ENCODE measurements at places on chromosomes 13 and 19.

DNA sequence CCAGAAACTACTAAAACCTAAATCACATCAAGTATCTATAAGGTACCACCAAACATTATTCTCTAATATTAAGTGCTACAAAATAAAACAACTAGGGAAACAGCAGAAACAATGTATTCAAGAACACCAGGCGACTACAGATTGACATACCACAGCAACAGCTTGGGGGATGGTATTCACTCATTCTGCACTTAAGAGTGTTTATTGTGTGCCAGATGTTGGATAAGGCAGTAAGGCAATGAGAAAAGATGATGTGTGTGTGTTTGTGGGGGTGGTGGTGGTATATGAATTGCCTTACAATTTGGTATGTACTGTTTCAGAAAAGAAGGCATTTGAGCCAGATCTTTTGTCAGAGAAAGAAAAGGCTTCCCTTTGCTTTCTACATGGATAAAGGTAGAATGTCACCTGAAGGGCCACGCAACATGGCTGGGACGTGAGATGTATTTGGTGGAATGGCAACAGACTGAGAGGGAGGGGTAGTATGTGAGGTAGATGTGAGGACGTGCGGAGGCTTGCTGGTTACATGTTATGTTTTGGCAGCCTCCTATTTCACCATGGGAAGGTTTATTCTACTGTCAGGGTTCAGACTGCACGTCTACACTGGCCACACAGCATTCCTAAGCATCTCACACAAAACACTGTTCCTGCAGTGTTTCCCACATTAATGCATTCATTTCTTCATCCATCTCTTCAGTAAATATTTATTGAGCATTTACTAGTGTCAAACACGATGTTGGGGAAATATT is 300.7 kb downstream of the KLF12 start:
- DNase-seq = no peak

- DNase-seq = no peak
These were observed 11.8 kb downstream of the VSTM2B start for GRCh38 chr19:29537601-29538000.

DNA sequence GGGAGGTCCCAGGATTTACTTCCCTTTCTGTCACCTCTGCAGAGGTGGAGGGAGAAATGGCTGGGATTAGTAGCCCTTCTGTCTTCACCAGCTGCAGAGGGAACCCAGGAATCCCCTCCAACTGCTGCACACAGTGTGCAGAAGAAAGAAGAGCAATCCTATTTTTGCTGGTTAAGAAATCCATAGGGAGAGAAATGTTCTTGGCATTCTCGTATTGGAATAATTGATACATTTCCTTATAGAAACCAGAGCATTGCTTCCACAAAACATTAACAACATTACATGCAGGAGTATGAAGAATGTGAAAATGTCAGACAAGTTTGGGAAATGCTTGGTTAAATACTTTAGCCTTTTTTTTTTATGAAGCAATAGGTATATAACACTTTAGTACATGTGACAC is 48.3 kb upstream of the KLF12 start:
- no peak for DNase-seq

DNA sequence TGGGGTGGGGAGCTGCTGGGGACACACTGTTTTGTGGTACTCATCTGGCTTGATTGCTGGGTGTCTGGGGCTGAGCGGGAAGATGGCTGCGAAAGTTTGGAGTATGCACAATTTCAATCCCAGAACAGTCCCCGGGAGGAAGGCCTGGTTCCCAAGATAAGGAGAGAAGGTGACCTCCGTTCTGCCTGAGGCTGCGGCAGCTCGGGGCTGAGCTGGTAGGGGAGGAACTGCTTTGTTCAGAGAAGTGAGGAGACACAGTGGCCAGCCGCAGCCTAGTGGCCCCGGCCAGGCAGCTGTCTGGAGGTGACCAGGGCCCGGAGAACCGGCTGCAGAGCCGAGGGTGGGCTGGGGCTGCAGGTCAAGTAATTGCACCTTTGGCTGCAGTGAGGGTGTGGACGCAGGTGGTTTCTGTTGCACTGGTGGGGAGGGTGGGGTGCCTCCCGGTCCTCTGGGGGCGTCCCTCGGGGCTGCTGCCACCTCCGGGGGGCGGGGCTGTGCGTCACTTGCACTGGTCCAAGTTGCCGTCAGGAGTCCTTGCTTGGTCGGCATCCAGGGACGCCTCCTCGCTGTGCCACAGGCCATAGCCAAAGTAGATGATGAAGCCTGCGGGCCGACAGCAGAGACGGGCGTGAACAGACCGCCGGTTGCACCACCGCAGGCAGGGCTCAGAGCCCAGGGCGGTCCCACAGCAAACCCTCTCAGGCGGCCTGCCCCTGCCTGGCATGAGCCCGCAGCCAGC is 81.3 kb downstream of the SLC7A1 start:
- no peak for DNase-seq

DNA sequence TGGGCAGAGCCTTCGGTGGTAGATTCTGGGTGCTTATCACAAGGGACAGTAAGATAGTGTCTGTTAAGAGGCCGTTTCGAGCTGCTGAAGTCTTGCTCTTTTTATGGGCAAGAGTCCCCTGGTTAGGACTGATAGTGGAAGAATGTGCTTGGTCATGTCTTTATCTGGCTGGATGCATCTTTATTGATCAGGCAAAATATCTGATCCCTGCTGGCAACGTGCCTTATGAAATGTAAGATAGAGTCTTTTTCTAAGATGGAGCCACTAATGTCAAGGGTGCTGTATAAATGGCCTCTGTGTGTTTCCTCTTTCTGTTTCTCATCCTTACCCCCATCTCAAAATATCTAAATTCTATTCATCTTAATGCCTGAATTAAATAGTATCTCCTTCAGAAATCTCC is 53.3 kb downstream of the MYO16 start:
- no peak for DNase-seq

DNA sequence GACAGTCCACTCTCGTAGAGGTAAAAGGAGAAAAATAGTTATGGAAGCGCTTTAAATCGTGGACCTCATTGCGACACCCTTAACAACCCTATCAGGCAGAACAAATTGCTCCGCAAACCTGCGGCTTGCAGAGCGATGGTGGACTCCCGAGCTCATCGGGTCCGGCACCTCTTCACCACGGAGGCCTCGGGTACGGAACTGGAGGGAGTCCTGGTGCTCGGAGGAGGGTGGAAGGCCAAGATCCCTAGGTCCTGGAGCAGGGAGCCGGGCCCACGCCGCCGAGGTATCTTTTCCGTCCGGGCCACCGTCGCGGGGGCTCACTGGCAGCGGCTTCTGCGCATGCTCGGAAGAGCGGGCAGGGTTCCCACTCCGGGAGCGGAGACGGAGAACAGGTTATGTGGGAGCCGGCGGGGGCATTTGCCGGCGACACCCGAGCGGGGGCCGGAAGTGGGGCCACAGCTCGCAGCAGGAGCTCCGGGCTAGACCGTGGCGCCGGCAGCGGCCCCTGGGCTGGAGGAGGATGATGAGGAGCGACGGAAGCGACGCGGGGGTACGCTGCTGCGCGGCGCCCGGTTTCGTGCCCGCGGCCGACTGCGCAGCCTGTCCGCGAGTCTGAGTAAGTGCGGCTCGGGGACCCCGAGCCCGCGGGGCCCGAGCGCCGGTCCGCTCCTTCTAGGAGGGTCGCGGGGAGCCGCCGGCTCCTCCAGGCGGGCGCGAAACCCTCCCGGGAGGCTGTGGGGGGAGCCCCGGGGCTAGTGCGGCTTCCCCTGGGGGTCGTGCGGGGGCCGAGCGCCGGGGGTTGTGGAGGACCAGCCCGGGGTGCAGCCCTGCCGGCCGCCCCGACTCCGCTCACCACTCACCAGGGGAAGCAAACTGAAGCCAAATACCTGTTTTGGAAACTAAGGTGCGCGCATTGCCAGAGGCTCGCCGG is at the start of gene ABHD13:
Gene ABHD13, plus strand, starts transcription at position 349 of the 931 bp plus-strand sequence. CDS start 10,827 bp downstream, outside the sequence.
- peak; percentile 58 for DNase-seq

GRCh38 chr13:48066310-48066989 is 28.5 kb downstream of the MED4 start:
- DNase-seq = no peak

DNA sequence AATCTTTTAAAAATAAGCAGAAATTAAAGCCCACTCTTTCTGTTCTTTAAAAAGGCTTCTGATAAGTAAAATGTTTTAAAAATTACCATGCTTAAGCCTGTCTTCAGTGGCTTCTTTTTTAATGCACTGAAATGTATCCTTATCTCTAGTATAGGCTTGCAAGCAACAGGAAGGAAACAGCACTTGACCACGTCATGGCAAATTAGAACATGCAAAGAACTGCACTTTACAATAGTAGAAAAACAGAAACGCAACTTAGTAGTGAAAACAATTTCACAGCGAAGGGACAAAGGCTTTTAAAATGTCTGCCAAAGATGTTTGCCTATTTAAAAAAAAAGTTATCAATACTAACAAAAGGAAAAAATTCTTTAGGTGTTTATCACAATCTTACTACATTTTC is 36.3 kb downstream of the ELF1 start:
- DNase-seq = no peak

DNA sequence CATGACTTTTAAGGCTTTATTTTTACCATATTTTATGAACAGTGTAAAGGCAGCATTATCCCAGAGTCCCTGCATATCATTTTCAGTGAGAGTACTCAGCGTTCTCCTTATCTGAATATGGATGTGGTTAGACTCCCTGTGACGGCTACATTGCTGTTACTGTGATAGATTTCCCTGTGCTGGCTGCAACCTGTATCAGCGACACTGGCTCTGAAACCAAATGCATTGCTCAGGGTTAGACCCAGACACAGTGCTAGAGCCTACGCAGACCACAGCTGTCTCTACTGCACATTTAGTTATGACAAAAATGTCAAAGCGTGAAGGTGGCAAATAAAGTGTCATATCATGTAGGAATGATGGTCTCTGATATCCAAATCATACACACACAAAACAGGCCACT is 138.0 kb downstream of the ENOX1 start:
- DNase-seq = no peak

DNA sequence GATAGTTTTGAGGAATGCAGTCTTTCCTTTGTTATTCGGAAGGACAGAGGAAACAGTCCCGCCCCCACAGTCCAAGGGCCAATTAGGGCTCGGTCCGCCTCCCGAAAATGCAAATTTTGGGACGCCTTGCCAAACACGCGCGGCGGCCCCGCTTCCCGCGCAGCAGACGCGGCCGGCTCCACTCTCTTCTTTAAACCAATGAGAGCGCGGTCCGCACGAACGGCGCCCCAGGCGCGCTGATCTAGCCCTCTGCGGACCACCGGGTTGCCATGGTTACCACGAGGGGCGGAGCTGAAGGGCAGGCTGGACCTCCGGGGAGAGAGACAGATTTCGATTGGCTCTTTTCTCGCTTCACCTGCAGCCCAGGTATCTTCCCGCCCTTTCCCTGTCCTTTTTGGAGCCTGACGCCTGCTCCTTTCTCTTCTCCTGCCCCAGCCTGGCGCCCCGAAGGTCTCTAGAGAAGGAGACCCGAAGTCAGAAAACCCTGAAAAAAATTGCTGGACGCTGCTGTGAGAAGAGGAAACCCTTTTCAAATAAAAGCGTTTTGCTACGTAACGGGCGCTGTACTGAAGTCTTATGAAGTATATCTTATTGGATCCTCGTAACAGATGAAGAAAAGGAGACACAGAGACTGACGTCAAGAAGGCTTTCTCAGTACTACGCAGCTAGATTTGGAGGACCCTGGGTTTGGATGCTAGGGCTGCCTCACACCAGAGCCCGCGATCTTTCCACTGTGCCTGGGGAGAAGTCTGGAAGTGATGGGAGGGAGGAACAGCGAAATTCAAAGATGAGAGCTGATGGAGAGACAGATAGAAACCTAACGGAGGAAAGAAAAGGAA is 2.0 kb downstream of the PTH2 start:
- DNase-seq = no peak

DNA sequence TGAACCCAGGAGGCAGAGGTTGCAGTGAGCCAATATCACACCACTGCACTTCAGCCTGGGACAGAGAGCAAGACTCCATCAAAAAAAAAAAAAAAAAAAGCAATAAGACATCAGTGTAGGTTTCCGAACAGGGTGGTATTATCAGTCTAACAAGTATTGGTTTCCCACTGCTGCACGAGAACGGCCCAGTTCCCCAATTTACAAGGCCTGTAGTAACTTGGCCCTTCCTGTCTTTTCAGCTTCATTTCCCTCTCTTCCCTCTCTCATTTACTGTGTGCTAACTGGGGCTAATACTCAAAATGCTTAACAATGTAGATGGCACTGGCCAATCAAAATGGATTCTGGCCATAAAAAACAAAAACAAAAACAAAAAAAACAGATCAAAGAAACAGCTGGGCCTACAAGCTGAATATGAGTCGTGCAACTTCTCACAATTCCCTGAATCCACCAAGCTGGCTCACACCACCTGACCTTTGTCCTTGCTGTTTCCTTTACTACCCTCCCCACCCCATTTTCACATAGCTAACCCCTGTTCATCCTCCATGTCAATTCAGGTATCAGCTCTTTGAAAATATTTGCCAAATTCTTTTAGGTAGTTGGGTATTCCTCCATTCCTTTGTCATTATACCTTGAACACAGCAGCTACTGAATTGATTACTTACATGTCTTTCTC is 2.4 kb downstream of the TEX101 start:
- DNase-seq = no peak

GRCh38 chr13:75279834-75280369 is 202.1 kb downstream of the TBC1D4 start:
- DNase-seq = no peak

- DNase-seq = no peak
These were observed 17.6 kb upstream of the VN1R4 start for GRCh38 chr19:53285087-53285486.

- no peak for DNase-seq
These were observed 103.5 kb downstream of the DPF1 start for GRCh38 chr19:38120471-38121025.

DNA sequence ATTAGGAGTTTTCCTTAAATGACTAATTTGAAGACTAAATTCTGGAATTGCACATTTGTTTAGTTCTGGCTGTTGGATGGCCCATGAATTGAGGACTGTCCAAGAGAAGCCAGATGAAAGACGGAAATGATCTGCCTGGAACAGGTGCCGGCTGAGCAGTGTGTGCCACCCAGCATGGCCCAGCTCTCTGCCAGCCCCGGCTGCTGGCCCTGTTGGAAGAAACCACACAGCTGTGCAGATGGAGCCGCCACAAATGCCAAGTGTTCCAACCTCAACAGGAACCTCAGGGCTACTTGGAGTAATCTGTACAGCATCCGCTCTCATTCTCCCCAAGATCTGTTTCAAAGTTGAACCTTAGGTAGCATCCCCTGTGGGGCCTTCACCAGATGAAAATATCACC is 67.0 kb upstream of the STARD13 start:
- DNase-seq = no peak

DNA sequence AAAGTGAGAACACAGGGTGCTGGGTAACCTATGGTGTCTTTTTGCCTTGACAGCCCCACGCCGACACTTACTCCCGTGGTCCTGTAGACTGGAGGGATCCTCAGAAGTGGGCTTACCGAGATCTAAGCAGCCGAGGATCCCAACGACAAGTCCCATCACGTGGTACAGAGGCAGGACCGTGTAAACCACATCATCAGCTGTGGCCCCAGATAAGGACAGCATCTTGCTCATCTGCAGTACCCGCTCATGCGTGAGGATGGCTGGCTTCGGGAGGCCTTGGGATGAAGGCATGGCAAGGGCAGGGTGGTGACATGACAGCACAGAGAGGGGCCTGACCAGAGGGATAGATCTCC is 2.1 kb downstream of the SLC27A5 start:
- DNase-seq = no peak

- DNase-seq = no peak
These were observed 142.3 kb upstream of the SOX1 start for GRCh38 chr13:111924678-111925075.

GRCh38 chr13:94706101-94706842 is 6.1 kb downstream of the SOX21 start:
- DNase-seq = no peak

- no peak for DNase-seq
These were observed 65.5 kb downstream of the RASA3 start for GRCh38 chr13:114066956-114067355.
